ENCODE measurements at places on chromosomes 11 and 22.

GRCh38 chr11:1880746-1881441 lies 10.8 kb downstream of the PRR33 start:
- no peak for DNase-seq

GRCh38 chr22:37932821-37933578 lies 20.4 kb downstream of the C22orf23 start:
- no peak for DNase-seq

DNA sequence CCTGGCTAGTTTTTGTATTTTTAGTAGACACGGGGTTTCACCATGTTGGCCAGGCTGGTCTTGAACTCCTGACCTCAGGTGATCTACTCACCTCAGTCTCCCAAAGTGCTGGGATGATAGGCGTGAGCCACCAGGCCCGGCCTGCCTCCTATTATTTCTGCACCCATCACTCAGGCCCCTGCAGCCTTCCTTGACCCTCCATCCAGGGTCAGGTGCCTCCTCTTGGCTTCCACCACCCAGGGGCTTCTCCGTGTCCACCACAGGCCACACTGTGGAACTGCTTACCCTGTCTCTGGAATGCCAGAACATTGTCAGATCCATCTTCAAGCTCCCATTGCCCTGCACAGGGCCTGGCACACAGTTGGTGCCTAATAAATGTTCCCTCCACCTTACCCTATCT lies 75.4 kb upstream of the RTL6 start:
- DNase-seq = no peak

GRCh38 chr11:536841-537621 lies at the start of gene LRRC56:
Gene LRRC56 (plus strand): TSS chr11:537527. CDS start chr11:540685, 3,158 bp downstream.
- peak; percentile 94 for DNase-seq

- DNase-seq = no peak
These were observed 1139.5 kb downstream of the TBC1D22A start for GRCh38 chr22:47901911-47902310.

GRCh38 chr11:9755561-9756185 lies 91.8 kb downstream of the SWAP70 start:
- DNase-seq = no peak

- DNase-seq = no peak
These were observed 2.6 kb downstream of the BAIAP2L2 start for GRCh38 chr22:38107692-38108515.

- DNase-seq = no peak
These were observed 36.1 kb upstream of the ANKK1 start for GRCh38 chr11:113351480-113351879.

GRCh38 chr11:43925063-43925931 lies 17.1 kb upstream of the C11orf96 start:
- DNase-seq = no peak

GRCh38 chr11:69615545-69616278 lies 25.2 kb upstream of the CCND1 start:
- no peak for DNase-seq

GRCh38 chr11:95089620-95090542 lies at the start of gene ENDOD1:
Gene ENDOD1 (plus strand): TSS chr11:95089846. CDS start chr11:95089928, 82 bp downstream.
- peak; percentile 91 for DNase-seq

GRCh38 chr11:20966489-20966888 lies 297.1 kb downstream of the NELL1 start:
- DNase-seq = no peak

DNA sequence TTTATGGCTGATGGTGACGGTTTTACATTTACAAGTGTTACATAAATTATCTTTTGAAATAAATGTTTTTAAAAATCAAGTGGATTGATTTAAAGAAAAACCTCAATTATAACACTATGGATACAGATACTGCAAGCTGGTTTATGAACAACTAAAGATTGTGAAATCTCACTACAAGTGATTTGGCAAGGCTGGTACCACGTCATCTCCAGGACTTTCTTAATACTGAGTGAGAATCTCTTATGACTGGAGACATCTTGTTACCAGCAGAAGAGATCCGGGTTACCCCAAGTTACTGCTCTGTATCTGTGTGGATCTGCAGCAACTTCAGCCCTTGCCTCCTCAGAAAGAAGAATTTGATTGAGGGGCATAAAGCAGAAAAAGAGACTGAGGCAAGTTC lies 452.9 kb downstream of the MN1 start:
- DNase-seq = no peak

- no peak for DNase-seq
These were observed 1.2 kb downstream of the DKK3 start for GRCh38 chr11:12007230-12007593.

DNA sequence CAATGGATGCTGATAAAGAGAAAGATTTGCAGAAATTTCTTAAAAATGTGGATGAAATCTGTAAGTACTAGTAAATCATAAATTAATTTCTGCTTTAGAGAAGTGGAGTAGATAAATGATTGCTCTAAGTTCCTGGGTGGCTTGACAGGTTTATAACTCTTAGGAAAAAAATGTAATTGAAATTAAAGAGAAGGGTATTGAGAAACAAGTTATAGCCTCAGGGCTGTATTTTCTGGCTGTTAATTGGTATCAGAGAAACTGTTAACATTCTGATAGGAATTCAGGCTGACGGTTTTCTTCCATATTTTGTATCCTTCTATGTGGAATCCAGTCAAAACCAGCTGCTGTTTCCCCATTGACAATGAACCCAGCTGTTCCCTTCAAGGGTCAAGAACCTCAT lies 1.9 kb downstream of the TTC12 start:
- no peak for DNase-seq

GRCh38 chr22:49687333-49687732 lies 140.3 kb downstream of the BRD1 start:
- DNase-seq = no peak

DNA sequence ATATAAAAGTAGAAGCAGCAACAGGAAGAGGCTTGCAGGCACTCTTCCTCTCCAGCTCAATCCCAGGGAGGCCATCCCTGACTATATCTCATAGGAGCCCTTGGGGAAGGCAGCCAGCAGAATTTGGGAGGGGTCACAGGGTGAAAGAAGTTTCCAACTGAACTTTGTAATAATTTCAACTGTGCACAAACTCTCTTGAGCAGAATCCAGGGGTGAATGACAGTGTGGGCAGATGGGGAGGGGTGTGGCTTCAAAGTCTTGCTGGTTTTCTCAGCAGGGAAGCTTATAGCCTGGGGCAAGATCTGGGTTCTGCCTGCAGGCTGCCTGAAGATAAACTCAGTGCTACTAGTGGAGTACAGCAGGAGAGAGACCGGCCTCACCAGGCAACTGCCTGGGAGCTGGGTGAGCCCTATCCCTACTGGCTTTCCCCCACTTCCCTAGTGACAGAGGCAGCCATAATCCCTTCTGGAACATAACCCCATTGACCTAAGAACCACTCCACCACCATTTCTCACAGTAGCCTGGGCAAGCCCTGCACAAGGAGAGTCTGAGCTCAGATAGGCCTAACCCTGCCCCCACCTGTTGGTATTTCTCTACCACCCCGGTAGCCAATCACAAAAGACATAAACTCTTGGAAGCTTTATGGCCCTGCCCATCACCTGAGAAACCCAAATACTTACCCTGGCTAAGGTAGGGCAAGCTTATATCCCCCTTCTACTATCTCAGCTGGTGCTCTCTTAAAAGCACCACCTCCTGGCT lies 17.8 kb upstream of the TTC12 start:
- DNase-seq = no peak

GRCh38 chr22:31604137-31604705 lies 57.8 kb downstream of the PISD start:
- no peak for DNase-seq

GRCh38 chr11:124788521-124788920 lies 11.7 kb downstream of the MSANTD2 start:
- no peak for DNase-seq

GRCh38 chr11:124429599-124429998 lies 4.9 kb upstream of the OR8B4 start:
- DNase-seq = no peak

GRCh38 chr11:102287964-102288724 lies 29.1 kb upstream of the BIRC3 start:
- peak; percentile 78 for DNase-seq

GRCh38 chr11:26575946-26576345 lies 3.9 kb upstream of the MUC15 start:
- no peak for DNase-seq

DNA sequence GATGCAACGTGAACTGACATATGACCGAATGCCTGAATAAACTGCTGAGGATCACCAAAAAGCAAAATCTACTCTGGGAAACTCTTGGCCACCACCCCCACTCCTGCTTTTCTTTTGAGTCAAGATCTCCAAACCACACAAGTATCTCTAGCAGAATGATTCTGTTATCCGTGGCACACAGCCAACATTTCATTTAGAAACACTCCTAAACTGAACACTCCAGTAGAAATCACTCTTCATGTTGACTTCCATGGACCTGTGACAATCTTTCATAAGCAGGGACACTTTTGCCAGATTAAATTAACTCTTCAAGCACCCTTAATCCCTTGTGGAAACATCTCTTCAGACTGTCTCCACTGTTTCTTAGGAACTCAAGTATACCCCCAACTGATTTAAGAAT lies 44.4 kb downstream of the VSIG10L2 start:
- DNase-seq = peak; percentile 47

GRCh38 chr11:11318461-11318860 lies 34.6 kb downstream of the CSNK2A3 start:
- DNase-seq = no peak

GRCh38 chr11:32905028-32905667 lies 12.5 kb downstream of the QSER1 start:
- DNase-seq = no peak

DNA sequence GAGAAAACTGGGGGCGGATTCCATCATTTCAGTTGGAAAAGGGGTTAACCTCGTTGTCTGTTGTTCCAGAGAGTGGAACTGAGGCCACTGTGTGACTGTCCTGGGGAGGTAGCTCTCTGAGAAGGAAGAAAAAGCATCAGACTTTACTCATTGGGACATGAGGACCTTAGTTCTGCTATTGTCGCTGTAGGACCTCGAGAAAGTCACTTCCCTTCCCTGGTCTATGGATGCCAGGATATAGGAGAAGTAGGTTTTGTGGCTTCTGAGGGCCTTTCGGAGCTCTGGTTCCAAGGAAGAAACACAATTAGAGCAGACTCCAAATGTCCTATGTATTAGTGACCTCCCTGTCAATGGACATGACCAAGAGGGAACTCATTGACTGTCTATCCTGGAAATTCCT lies 6.2 kb downstream of the MYO18B start:
- no peak for DNase-seq

GRCh38 chr11:340539-341512 lies 20.2 kb upstream of the IFITM3 start:
- no peak for DNase-seq

DNA sequence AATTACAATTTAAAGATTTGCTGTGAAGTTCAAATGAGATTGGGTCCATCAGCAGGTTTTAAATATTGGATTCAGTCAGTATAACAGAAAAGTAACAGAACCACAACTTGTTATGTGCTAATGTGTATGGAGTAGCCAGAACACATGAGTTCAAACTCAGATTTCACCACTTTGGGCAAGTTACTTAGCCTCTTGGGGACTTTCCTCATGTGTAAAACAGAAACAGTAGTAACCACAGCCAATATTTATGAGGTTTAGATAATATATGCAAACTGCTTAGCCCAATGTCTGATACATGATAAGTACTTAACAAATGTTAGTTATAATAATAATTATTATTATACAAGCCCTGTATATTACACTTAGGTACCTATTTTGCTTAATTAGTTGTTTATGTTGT lies 21.8 kb upstream of the SLC5A12 start:
- DNase-seq = peak; percentile 0

- no peak for DNase-seq
These were observed 32.5 kb upstream of the YWHAH start for GRCh38 chr22:31911565-31912406.

DNA sequence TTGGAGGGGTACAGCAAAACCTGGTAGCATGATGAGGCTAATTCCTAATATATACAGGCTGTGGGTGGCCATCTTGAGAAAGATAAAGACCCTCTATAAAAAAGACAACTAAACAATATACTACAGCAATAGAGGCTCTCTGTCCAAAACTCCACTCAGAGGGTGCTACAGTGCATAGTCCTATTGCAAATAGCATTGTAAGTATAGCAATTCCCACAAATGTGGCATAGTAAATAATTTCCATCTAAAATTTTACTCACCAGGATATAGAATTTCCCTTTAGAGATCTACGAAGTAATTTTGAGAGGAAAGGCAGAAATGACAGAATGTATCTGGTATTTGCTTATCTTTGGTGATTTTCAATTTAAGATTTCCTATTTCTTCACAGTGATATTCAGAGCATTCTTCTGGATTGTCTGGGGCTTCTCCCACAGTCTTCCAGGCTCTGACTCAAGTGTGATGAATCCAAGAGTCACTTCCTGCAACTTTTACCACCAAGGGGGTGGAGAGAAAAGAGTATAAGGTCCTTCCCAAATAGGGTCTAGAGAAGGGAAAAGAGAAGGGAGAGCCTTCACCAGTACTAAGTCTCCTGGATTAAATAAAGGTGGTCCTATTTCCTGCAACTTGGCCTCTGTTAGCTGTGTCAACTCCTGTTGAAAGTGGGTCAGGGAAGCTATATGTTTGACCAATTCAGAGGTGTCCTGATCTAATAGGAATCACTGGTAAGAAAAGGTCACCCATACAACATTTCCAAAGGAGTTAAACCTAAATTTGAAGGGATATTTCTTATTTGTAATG lies 1054.7 kb upstream of the CNTN5 start:
- DNase-seq = no peak

DNA sequence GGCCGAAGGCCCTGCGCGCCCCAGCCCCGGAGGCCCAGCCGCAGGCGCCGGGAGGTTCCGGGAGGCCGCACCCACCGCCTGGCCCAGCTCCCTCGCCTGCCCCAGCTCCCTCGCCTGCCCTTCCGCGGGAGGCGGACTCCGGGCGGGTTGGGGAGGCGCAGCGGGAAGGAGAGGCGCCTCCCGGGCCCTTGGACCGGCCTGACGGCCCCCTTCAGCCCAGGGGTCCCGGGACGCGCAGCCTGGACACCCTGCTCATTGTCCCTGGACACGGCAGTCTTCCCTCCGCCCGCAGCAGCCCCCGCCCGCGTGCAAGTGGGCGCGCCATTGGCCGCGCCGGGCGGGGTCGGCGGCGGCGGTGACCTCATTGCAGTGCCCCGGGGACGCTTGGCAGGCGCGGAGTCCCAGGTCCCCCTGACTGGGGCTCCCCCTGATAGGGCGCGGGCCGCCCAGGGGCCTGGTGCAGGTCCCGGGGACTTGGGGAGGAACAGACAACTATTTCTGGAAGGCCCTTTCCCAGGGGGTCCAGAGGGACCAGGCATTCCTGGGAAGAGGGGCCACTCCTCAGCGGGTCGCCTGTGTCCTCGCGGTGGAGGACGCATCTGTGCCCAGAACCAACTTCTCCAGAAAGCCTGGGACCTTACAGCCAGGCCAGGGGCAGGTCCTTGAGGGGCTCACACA lies 501 bp downstream of the CD151 start:
- DNase-seq = no peak

DNA sequence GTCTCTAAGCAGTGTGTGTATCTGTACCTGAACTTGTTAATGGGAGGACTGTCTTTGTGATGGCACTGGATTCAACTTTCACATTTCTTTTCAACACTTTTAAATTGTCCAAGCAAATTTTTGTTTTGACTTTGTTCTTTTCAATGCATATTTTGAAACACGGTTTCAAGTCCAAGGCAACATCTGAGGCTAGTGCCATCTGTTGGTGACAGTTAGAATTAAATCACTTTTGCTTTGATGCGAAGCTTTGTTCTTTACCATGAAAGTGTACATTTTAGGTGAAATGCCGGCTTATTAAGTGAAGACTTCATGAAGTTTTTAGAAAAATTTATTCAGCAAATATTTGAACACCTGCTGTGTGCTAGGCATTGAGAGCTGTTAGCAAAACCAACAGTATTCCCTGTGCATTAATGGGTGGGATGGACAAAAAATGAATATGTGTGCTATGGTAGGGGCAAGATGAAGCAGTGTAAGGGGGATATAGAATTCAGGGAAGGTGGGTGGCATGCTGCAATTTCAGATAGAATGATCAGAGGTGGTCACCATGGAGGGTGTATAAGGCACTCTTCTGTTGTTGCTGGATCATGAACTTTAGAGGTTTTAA lies 70.2 kb downstream of the DDX10 start:
- DNase-seq = peak; percentile 43

Data from activated CD4-positive, alpha-beta T cell treated with anti-CD3 and anti-CD28 coated beads, Interleukin-10, Interleukin-2, amounts not matched to agents 100 ng/mL and 50 ng/mL, durations not matched to agents 16 hours and 8 hours (primary cell).